ENCODE measurements at places on chromosomes 16 and 17. TPM values are rescaled to one million over a fixed set of nuclear protein-coding genes. Genes with fewer than 3 reads are reported as not detected.
A peak's percentile ranks its signal among the peaks of the same experiment; 100 is the strongest.

GRCh38 chr16:27362570-27363245, 39.3 kb upstream of the IL21R start:
- H3K36me3 ChIP-seq: peaks cover 8% of the 10 kb centered on the region
- H3K27me3 ChIP-seq: no peaks in the 10 kb centered on the region
- DNase-seq: no peak
- H3K4me1 ChIP-seq: peaks cover 23% of the 10 kb centered on the region

DNA sequence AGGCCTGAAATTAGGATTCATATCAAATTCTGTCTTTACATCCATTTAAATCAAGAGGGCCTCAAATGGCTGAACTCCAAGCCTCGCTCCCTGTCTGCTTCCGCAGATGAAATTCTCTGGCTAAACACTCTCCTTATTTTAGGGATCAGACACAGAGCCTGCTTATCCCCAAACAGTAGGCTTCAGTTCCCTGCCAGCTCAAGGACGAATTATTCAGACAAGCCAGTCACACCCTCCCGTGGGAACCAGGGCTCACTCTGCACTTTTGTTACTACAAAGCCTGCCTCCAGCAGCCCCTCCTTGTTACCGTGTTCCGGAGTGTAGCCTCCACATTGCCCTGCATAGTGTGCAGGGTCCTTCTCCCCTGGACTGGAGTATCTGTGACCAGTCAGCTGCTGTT, 46.6 kb upstream of the LCMT1 start:
- no peak for DNase-seq
- peaks cover 32% of the 10 kb centered on the region for H3K4me1 ChIP-seq
- no peaks in the 10 kb centered on the region for H3K36me3 ChIP-seq
- H3K27me3 ChIP-seq: no peaks in the 10 kb centered on the region
- H3K27ac ChIP-seq: peak overlapping the region; percentile 14

DNA sequence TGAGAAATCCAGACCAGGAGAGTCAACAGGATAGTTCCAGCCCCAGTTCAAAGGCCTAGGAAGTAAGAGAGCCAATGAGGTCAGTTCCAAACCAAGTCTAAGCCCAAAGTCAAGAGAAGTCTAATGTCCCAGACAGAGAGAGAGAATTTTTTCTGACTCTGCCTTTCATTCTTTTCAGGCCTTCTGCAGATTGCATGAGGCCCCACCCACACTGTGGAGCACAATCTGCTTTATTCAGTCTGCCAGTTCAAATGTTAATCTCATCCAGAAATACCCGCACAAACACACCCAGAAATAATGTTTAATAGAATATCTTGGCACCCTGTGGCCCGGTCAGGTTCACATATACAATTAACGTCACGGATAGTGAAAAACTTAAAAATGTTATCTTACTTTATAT, 962.4 kb upstream of the SOX9 start:
- no peaks in the 10 kb centered on the region for H3K4me1 ChIP-seq
- H3K27me3 ChIP-seq: peaks cover 4% of the 10 kb centered on the region
- H3K4me3 ChIP-seq: no peak overlapping the region
- no peaks in the 10 kb centered on the region for H3K36me3 ChIP-seq
- DNase-seq: no peak

- DNase-seq: no peak
- peaks cover 12% of the 10 kb centered on the region for H3K36me3 ChIP-seq
- H3K27ac ChIP-seq: peak overlapping the region; percentile 99
- H3K27me3 ChIP-seq: no peaks in the 10 kb centered on the region
- H3K4me1 ChIP-seq: peaks cover 60% of the 10 kb centered on the region
Measured at GRCh38 chr17:77456951-77457548, 316.3 kb downstream of the SEC14L1 start.

GRCh38 chr17:28675490-28675889, 13.5 kb downstream of the SUPT6H start:
- H3K4me1 ChIP-seq: peaks cover 2% of the 10 kb centered on the region
- H3K4me3 ChIP-seq: no peak overlapping the region
- no peak for DNase-seq
- no peak overlapping the region for H3K27ac ChIP-seq

DNA sequence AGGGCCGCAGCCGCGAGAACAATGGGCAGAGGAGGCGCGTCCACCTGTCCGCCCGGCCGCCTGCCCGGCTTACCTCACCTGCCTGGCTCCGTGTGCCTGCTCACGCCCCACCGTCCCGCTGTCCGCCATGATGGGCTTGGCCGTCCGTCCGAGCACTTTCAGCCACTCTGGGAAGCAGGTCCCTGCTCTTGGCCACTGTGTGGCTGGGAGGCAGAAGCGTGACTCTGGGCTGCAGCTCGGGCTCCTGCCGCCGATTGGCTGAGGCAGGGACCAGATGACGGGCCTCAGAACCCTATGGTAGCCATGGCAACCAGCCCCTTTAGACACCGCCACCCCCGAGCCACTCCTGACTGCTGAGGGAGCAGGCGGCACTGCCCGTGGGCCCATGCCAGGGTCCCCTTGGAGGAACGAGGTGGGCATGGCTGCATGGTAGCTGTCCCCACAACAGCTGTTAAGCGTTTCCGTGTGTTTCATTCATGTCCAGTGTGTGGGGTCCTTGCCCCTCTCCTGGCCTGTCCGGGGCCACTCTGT, 8.9 kb upstream of the AXIN1 start:
- no peak overlapping the region for H3K4me3 ChIP-seq
- no peak for DNase-seq
- H3K36me3 ChIP-seq: no peaks in the 10 kb centered on the region

DNA sequence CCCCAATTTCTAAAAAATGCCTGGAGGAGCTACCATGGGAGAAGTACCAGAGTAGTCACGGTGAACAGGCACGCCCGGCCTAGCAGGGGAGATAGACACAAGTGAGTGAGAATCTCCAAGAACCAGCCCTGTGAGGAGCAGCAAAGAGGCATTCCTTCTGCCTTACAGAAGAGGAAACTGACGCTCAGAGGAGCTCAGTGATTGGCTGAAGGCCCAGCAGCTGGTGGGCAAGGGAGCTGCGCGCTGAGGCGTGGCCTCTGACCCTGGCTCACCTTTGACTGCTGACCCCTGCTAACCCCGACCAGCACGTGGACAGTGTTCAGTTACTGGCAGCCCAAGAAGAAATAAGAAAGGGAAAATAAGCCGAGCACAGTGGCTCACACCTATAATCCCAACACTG, 1.8 kb downstream of the C16orf96 start:
- no peak overlapping the region for H3K4me3 ChIP-seq
- no peaks in the 10 kb centered on the region for H3K4me1 ChIP-seq
- no peak overlapping the region for H3K27ac ChIP-seq
- H3K27me3 ChIP-seq: no peaks in the 10 kb centered on the region

Gene SPN
- total RNA-seq: 122 TPM
